ENCODE measurements at places on chromosomes 3 and 15.

DNA sequence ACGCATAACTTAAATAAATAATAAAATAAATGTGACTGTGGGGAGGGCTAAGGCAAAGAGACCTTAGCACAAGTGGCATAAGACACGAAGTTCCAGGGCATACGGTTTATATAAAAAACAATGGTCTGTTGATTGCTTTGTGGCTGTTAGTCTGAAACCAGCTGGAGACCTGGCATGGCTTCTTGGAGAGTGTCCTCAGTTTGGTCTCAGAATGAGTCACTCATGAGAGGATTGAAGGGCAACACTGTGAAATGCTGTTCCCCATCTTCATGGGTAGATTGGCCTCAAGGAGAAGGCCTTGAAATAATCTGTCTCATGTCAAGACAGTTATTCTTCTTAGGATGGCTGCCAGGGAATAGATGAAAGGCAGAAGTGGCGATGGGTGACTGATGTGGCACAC lies 62.2 kb downstream of the SOX2 start:
- peaks cover 3% of the 10 kb centered on the region for H3K27me3 ChIP-seq
- no peaks in the 10 kb centered on the region for H3K36me3 ChIP-seq
- H3K4me3 ChIP-seq, result no peak overlapping the region
- no peaks in the 10 kb centered on the region for H3K4me1 ChIP-seq

DNA sequence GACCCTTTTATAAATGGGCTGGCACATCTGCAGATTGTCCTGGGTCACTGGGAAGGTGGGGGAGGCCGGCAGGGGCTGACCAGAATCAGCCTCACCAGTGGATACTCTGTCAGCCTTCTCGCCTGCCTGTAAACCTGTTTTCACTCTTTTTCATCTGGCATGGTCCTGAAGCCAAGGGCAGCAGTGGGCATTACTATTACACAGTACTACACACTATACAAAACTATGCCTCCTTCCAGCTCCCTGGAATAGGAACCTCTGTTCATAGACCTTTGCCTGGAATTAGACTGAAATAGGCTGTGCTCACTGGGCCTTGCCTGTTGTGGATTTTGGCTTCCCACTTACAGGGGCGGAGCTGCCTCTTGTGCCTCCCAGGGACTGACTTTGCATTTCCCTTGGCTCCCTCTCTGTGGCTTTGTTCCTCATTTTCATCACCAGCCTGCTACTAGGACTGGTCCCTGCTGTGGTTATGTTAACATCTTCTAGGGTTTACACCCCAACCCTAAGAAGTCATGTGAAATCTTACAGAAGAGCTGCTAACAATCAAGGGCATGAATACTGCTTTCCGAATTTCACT lies 120.7 kb downstream of the FNDC3B start:
- peaks cover 10% of the 10 kb centered on the region for H3K36me3 ChIP-seq
- H3K4me1 ChIP-seq, result peaks cover 33% of the 10 kb centered on the region
- H3K27ac ChIP-seq, result peak overlapping the region; percentile 43
- H3K4me3 ChIP-seq, result no peak overlapping the region
- DNase-seq, result no peak
- no peaks in the 10 kb centered on the region for H3K27me3 ChIP-seq

DNA sequence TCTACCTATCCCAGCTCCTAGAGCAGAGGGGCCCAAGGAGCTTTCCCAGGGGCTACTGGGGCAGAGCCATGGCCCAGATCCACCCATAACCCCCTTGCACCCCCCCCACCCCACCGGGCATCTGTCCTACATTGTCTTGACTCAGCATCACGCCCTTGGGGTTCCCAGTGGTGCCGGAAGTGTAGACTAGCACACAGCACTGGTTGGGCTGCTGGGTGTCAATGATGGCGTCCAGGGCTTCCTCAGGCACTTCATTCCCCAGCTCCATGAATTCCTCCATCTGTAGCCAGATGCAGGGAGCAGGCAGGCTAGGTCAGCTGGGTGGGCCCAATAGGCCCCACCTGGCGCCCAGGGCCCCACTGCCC lies 33.2 kb downstream of the IDH3A start:
- H3K27me3 ChIP-seq, result no peaks in the 10 kb centered on the region
- H3K27ac ChIP-seq, result no peak overlapping the region
- no peak for DNase-seq
- no peaks in the 10 kb centered on the region for H3K4me1 ChIP-seq
- H3K4me3 ChIP-seq, result no peak overlapping the region
- no peaks in the 10 kb centered on the region for H3K36me3 ChIP-seq

- H3K4me3 ChIP-seq, result no peak overlapping the region
- DNase-seq, result no peak
- H3K27ac ChIP-seq, result no peak overlapping the region
These were observed 27.8 kb upstream of the AZI2 start for GRCh38 chr3:28376424-28376823.

DNA sequence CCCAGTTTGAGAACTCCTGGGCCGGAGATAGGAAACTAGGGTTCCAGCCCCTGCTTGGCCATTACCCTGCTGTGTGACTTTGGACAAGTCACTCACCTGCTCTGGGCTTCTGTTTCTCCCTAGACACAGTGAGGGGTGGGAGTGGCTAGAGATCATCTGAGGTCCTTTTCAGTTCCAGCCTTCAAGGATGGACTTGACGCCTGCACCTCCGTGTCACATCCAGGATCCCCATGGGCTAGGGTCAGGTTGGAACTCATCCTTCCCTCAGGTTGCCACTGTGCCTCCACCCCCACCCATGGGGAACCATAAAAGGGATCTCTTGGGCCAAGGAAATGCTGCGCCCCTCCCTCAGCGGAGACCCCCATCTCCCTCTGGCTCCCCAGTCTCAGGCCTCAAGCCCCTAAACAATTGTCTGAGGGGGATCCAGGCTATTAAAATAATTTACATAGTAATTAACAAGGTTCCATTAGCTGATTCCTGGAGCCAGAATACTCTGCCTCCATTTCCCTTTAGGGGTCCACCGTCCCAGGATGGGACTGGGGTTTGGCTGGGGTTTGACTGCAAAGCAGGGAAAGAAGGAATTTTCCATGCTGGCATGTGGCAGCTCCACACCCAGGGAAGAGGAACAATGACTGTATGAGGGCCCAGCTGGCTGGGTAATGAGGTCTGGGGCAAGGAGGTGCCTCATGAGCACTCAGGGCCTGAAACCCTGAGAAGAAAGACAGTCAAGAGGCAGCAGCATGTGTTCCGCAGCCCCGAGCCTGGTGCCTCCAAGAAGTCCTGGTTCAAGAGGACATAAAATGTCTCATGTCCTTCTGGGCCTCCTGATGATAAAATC lies 177.7 kb downstream of the SMAD6 start:
- H3K4me3 ChIP-seq, result no peak overlapping the region
- H3K4me1 ChIP-seq, result peaks cover 16% of the 10 kb centered on the region
- no peaks in the 10 kb centered on the region for H3K36me3 ChIP-seq
- H3K27ac ChIP-seq, result no peak overlapping the region
- H3K27me3 ChIP-seq, result peaks cover 14% of the 10 kb centered on the region

DNA sequence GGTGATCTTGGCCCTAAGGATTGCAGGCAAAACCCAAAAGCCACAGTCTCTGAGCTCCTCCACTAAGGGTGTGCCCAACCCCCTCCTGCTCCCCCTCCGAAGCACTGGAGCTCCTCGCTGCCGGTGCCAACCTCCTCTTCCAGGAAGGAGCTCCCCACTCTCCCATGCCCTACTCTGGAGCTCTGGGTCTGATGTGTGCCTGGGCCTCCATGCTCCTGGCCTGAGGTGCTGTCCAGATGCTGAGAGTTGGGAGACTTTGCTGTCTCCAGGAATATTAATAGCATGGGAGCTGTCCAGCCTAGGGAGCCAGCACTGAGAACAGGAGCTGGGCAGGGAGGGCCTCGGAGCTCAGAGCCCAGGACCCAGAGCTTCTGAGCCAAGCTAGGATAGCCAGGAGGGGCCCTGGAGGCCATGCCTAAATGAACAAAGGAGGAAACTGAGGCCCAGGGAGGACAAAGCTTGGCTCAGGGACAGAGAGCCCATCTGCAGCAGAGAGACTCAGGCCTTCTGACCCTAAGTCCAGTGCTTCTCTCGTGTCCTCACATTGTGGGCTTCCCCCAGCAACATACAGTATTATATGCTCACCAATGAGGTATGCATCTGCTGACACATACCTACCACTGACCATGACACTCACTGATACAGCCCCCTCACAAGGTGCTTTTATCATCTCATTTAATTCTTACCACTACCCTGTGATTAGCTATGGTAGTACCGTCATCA lies 36.9 kb upstream of the HERC1 start:
- no peak overlapping the region for H3K4me3 ChIP-seq
- H3K27me3 ChIP-seq, result peaks cover 8% of the 10 kb centered on the region
- H3K36me3 ChIP-seq, result no peaks in the 10 kb centered on the region
- no peaks in the 10 kb centered on the region for H3K4me1 ChIP-seq
- no peak overlapping the region for H3K27ac ChIP-seq

GRCh38 chr3:73188707-73189106 lies 127.2 kb downstream of the EBLN2 start:
- no peak for DNase-seq
- H3K36me3 ChIP-seq, result no peaks in the 10 kb centered on the region
- no peak overlapping the region for H3K4me3 ChIP-seq
- H3K4me1 ChIP-seq, result no peaks in the 10 kb centered on the region
- no peak overlapping the region for H3K27ac ChIP-seq

- DNase-seq, result no peak
- no peaks in the 10 kb centered on the region for H3K27me3 ChIP-seq
- peak overlapping the region; percentile 62 for H3K27ac ChIP-seq
- no peaks in the 10 kb centered on the region for H3K36me3 ChIP-seq
- H3K4me3 ChIP-seq, result no peak overlapping the region
These were observed 125.8 kb downstream of the TNIK start for GRCh38 chr3:171334465-171334811.

DNA sequence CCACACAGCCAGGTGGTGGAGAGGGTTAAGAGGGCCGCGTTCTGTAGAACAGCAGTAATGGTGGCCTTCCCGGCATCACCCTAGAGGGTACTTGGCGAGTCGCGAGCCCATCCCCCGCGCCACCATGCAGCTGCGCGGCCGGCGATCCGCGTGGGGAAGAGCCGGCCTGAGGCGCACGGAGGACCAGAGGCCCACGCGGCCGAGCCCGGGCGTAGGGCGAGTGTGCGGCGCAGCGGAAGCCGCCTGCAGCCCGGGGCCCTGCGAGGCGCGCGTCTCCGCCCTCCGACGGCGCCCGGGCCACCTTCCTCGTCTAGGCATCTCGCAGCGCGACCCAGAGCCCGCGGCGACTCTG lies 423 bp downstream of the TKT start:
- peak overlapping the region; percentile 95 for H3K27ac ChIP-seq
- peaks cover 20% of the 10 kb centered on the region for H3K27me3 ChIP-seq
- peaks cover 27% of the 10 kb centered on the region for H3K4me1 ChIP-seq
- peak overlapping the region; percentile 90 for H3K4me3 ChIP-seq
- DNase-seq, result peak; percentile 15

DNA sequence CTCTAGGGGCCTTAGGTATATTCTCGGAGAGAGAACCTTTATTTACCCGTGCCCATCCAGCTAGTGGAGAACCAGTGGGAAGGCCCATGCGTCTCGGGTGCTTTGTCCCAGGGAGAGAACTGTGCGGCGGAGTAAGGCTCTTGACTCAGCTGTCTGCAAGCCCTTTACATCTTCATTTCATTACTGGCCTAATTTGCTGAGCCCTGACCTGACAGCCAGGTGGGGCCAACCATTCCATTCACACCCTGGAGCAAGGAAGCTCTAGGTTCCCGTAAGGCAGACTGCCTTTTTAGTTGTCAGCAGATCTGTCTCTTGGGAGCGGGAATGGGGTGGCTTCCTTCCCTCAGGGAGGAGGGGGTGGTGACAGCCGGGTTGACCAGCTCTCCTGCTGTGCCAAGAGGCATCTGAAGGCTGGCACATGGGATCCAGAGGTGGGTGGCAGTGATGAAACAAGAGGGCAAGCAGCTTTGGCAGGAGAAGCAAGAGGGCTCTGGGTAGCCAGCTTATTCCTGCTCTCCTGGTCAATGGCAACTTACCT lies 36.4 kb downstream of the SV2B start:
- no peak for DNase-seq
- H3K27ac ChIP-seq, result no peak overlapping the region
- H3K36me3 ChIP-seq, result peaks cover 1% of the 10 kb centered on the region
- H3K4me3 ChIP-seq, result no peak overlapping the region

DNA sequence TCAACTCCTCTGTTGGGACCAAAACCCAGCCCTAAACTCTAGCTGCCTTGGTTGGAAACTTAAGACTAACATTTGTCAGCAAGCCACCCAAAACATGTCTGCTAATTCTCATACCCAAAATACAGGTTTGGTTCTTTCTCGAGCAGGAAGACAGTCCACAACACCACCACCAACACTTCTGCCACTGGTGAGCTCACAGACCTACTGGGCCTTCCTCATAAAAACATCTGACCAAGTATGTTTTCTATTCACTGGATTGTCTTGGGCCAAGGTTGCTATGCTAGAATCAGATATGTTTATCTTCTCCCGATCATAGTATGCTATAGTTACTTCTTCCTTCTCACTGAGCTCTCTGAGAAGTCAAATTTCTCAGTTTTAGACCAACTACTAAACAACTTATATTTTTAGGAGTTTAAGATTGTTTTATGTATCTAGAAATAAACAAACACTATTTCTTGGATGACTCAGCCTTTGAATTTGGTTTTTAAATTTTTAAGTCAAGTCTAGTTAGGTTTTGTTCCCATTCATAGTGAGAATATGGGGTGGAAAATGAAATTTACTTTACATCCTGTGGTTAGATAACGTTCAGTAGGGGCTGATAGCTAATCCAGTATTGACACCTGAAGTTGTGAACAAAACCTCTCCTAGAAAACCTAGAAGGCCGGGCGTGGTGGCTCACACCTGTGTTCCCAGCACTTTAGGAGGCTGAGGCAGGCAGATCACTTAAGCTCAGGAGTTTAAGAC lies 360.5 kb downstream of the RSL24D1 start:
- no peak overlapping the region for H3K4me3 ChIP-seq
- peaks cover 2% of the 10 kb centered on the region for H3K4me1 ChIP-seq
- H3K27me3 ChIP-seq, result no peaks in the 10 kb centered on the region
- no peak for DNase-seq

DNA sequence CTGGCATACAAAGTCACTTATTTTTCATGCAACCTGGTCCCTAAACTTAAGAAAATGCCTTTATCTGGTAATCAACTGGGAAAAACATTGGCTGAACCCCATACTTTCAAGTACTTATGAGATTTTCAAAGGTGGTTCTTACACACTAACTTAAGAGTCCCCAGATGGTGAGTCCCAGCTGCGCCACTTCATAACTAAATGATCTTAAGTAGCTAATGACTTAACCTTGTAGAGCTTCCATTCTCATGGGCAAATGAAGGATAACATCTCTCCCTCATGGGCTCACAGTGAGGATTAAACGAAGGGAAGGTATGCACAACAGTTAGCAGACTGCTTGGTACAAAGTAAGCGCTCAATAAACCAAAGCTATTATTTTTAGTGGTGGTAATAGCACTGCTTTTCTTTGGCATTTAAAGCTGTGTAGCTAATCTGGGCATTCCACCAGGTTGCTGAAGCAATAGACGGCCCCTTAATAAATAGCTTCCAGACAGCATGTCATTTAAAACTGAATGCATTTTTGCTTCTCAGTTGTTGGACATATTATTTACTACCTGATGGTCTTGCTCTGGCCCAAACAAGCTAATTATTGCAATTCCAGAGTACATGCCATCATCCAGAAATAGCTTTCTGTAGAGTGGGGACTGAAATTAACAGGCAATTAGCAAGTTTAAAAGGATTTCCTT lies 55.4 kb downstream of the LIPC start:
- no peak overlapping the region for H3K4me3 ChIP-seq
- peaks cover 4% of the 10 kb centered on the region for H3K27me3 ChIP-seq
- no peak overlapping the region for H3K27ac ChIP-seq
